Osteoblast (primary cell): ENCODE measurements at places on chromosomes 3 and 15. TPM values are rescaled to one million over a fixed set of nuclear protein-coding genes. Genes with fewer than 3 reads are reported as not detected.

- no peak for DNase-seq
Observed at GRCh38 chr15:64912379-64913325, 950 bp downstream of the ANKDD1A start.

DNA sequence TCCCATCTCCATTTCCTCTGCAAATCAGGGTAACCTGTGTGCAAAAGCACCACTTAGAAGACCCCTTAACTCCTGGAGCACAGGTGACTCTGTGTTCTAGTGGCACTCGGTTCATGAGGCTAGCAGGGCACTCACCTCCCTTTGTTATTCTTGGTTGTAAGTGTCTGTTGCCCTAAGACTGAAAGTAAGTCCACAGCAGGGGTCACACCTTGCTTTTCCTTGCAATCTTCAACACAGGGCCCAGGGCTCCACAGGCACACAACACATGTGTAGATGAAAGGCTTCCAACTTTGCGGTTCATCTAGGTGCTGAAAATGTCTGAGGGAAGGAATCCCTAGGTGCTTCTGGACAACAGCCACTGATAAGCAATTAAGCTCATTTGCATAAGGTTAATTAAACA lies 2.9 kb downstream of the RNU6-1 start:
- peak; percentile 13 for DNase-seq

- DNase-seq, result no peak
Observed at GRCh38 chr15:57321973-57322601, 54.2 kb upstream of the CGNL1 start.

- no peak for DNase-seq
Observed at GRCh38 chr3:148797795-148798194, 29.8 kb upstream of the CPB1 start.

DNA sequence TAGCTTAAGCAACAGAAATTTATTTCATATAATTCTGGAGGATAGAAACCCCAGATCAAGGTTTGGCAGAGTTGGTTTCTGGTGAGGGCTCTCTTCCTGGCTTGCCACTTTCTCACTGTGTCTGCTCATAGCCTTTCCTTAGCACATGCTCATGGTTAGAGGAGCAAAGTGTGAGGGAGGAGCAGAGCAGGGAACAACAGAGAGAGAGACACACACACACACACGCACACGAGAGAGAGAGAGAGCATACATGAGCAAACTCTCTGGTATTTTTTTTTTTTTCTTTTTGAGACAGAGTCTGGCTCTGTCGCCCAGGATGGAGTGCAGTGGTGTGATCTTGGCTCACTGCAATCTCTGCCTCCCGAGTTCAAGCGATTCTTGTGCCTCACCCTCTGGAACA lies 36.8 kb upstream of the ZDHHC23 start:
- no peak for DNase-seq

The FBN1 gene
- total RNA-seq, result 1,453 and 1,556 TPM in 2 replicates

The DGKG gene
- 2.5 and 2.9 TPM in 2 replicates for total RNA-seq

The LAMB2 gene
- 355 and 450 TPM in 2 replicates for total RNA-seq
